ENCODE measurements at places on chromosomes 2 and 18. TPM values are rescaled to one million over a fixed set of nuclear protein-coding genes. Genes with fewer than 3 reads are reported as not detected.

TMEM237 gene
- 76.6 TPM for total RNA-seq

PROKR1 gene
- total RNA-seq: not detected

MYO3B gene
- 0.89 TPM for total RNA-seq

ANTXR1 gene
- 86.5 TPM for total RNA-seq

PRKAG3 gene
- total RNA-seq: not detected

GBX2 gene
- total RNA-seq: 0.60 TPM

RAB27B gene
- total RNA-seq: 21.5 TPM

SH3BP4 gene
- total RNA-seq: 38.6 TPM

CTLA4 gene
- not detected for total RNA-seq

ALK gene
- 0.42 TPM for total RNA-seq

LIMS3 gene
- total RNA-seq: 1.1 TPM

REG3G gene
- not detected for total RNA-seq

FHL2 gene
- total RNA-seq: 43.0 TPM

GRCh38 chr2:197247083-197247482 lies 63.5 kb downstream of the ANKRD44 start:
- no peaks in the 10 kb centered on the region for H3K36me3 ChIP-seq
- H3K27ac ChIP-seq: no peak overlapping the region
- no peak for DNase-seq

- H3K4me1 ChIP-seq: peaks cover 10% of the 10 kb centered on the region
- H3K4me3 ChIP-seq: no peak overlapping the region
- no peak overlapping the region for H3K27ac ChIP-seq
- DNase-seq: no peak
- peaks cover 4% of the 10 kb centered on the region for H3K36me3 ChIP-seq
These were observed 21.2 kb downstream of the ZSCAN30 start for GRCh38 chr18:35268821-35269220.

GRCh38 chr2:206408323-206409320 lies 34.7 kb upstream of the ADAM23 start:
- no peaks in the 10 kb centered on the region for H3K36me3 ChIP-seq
- H3K27ac ChIP-seq: no peak overlapping the region
- H3K4me1 ChIP-seq: no peaks in the 10 kb centered on the region
- H3K4me3 ChIP-seq: no peak overlapping the region
- no peak for DNase-seq

GRCh38 chr2:178327516-178327915 lies 123.5 kb downstream of the PRKRA start:
- H3K4me3 ChIP-seq: no peak overlapping the region
- no peaks in the 10 kb centered on the region for H3K27me3 ChIP-seq
- peaks cover 3% of the 10 kb centered on the region for H3K4me1 ChIP-seq

GRCh38 chr18:41949206-41949920 lies 5.7 kb upstream of the PIK3C3 start:
- no peaks in the 10 kb centered on the region for H3K36me3 ChIP-seq
- H3K27ac ChIP-seq: no peak overlapping the region
- no peak for DNase-seq
- peaks cover 14% of the 10 kb centered on the region for H3K27me3 ChIP-seq
- H3K4me3 ChIP-seq: no peak overlapping the region

DNA sequence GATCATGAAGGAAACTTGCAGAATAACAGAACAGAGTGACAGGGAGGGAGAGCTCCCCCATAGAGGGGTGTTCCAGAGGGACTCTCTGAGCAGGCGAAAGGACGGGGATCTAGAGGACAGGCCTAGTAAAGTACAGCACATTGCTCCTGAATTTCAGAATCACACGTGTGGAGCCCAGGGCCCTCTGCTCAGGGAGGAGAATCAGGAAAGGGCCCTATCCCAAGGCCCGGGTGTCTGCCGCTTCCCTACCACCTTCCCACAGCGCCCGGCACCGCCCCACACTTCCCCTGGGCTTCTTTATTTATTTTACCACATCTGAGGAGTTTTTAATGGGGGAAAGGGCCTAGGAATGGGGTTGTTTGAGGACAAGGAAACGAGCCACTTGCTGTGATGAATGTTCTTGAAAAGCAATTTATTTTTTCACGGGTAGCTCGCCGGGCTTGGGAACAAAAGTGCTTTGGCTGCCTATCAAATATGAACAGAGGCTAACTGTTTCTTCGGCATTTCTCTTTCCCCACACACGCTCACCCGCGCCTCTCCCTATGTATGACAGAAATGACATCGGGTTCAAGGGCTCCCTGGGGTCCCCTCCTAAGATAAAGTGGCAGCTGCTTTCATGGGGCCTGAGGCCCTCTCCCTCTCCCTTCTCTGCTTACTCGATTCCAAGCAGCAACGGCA lies 79.3 kb upstream of the GLI2 start:
- H3K36me3 ChIP-seq: no peaks in the 10 kb centered on the region
- H3K27me3 ChIP-seq: peaks cover 14% of the 10 kb centered on the region
- peaks cover 15% of the 10 kb centered on the region for H3K4me1 ChIP-seq
- no peak for DNase-seq

DNA sequence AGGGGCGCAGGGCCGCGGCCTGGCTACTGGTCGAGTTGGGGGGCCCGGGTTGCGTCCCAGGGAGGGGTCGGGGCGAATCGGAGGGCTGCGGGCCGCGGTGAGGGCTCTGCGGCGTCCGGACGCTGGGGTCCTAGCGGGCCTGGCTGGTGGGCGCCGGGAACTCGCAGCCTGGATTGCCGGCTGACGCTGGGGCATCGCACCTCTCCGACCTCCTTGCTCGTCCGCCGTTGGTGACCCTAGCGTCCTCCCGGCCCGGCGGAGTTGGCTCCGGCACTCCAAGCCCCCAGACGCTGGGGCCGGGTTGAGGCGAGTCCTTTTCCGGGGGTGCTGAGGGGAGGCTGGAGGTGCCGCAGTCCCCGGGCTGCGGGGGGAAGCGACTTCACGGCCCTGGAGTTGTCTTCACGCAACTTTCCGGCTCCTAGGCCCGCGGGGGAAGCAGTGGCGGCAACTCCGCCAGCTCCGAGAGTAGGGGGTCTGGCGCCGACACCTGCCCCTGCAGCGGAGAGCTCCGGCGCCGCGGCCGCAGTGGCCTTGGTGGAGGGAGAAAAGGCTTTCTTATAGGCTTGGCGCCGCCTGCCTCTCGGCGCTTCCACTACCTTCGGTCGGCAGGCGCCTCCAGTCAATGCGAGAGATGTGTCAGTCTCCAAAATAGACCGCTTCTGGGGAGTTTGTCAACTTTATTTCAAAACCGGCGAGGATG lies 70.3 kb downstream of the HAUS1 start:
- H3K27ac ChIP-seq: peak overlapping the region; percentile 91
- H3K4me3 ChIP-seq: peak overlapping the region; percentile 90
- H3K4me1 ChIP-seq: peaks cover 36% of the 10 kb centered on the region
- DNase-seq: no peak
- no peaks in the 10 kb centered on the region for H3K27me3 ChIP-seq
- H3K36me3 ChIP-seq: no peaks in the 10 kb centered on the region

GRCh38 chr18:76622651-76623050 lies 127.6 kb upstream of the ZNF516 start:
- no peaks in the 10 kb centered on the region for H3K27me3 ChIP-seq
- no peak overlapping the region for H3K27ac ChIP-seq
- H3K36me3 ChIP-seq: no peaks in the 10 kb centered on the region

GRCh38 chr2:42266236-42266635 lies 94.8 kb downstream of the COX7A2L start:
- H3K4me1 ChIP-seq: peaks cover 5% of the 10 kb centered on the region
- DNase-seq: no peak
- H3K4me3 ChIP-seq: no peak overlapping the region
- H3K27me3 ChIP-seq: no peaks in the 10 kb centered on the region
- no peak overlapping the region for H3K27ac ChIP-seq
- peaks cover 17% of the 10 kb centered on the region for H3K36me3 ChIP-seq

DNA sequence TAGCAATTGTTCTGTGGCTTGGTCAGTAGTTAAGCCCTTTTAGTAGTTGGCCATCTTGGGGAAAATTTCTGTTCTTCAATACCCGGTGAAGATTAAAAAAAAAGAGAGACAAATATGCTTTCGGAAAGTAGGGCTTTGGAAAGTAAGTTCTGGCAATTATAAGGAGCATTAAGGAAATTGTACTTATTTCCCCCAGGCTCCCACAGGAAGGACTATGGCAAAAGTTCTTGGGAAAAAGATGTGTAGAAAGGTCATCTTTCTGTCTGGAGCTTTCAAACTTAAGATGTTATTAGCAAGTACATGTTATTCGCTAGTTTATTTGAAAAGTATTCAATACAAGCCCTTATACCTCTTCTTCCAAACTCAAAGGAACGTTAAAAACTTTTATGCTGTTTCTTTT lies 144.5 kb downstream of the MTX2 start:
- H3K27me3 ChIP-seq: peaks cover 8% of the 10 kb centered on the region
- no peak overlapping the region for H3K4me3 ChIP-seq
- H3K27ac ChIP-seq: no peak overlapping the region
- no peaks in the 10 kb centered on the region for H3K36me3 ChIP-seq
- H3K4me1 ChIP-seq: peaks cover 2% of the 10 kb centered on the region
- no peak for DNase-seq

DNA sequence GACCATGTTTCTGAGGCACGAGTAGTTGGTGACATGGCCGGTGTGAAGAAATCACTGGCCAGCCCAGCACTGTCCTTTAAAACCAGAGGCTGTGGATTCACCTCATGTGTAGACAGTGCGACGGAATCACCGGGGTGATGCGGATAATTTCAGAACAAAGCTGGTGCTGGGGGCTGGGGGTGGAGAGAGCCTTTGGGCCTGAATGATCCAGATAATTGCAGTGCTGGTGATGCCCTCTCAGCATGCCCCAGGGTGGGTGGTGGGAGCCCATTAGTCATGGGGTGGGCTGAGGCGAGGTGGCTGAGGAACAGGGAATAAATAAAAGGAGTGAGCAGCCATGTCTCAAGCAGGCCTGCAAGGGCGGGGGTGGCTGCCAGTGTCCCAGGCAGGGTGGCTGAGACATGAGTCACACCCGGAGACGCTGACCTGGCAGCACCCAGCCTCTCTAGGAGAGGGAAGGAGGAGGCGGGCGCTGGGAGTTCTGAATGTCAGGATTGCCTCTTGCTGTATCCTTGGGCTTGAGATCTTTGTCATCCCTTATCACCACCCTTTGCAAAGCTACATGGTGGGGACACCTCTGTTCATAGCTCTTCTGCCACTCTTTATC lies 151.1 kb upstream of the MSH6 start:
- peak; percentile 80 for DNase-seq
- no peaks in the 10 kb centered on the region for H3K4me1 ChIP-seq
- no peak overlapping the region for H3K4me3 ChIP-seq
- H3K27ac ChIP-seq: no peak overlapping the region
- no peaks in the 10 kb centered on the region for H3K36me3 ChIP-seq
- H3K27me3 ChIP-seq: no peaks in the 10 kb centered on the region

DNA sequence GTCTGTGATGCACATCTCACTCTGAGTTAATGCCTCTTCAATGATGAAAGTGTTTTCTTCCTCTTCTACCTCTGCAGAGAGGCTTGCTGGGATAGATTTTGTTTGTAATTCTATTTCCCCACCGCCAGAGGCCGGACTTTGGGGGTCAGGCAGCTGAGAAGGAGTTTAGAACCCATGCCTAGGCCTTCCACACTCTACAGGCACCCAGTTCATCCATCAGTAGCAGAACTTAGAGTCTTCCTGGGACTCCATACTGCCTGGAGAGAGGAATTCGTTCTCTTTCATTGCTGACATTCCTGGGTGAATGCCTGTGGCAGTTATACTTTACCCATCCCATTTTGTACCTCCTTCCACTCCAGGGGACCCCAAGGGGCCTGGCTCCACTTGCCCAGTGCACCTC lies 9.1 kb downstream of the TPRKB start:
- H3K27me3 ChIP-seq: no peaks in the 10 kb centered on the region
- peaks cover 37% of the 10 kb centered on the region for H3K36me3 ChIP-seq
- peaks cover 9% of the 10 kb centered on the region for H3K4me1 ChIP-seq
- H3K4me3 ChIP-seq: no peak overlapping the region

DNA sequence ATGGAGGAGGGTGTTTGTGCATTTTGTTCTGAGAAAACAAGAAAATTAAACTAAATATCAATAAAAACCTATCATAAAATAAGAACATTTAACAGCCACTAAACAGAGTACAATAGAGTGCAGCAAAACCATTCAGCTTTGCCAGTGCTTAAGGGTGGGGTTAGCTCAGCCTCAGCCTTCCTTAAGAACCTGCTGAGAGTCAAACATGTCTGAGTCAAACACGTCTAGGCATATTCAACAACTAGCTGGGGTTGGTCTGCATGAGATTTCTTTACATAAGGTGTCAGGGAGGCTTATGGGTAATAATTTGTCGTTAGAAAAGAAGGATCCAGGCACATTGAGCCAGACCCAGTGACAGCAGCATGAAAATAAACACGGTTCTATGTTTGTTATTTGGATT lies 298.2 kb downstream of the SP3 start:
- no peaks in the 10 kb centered on the region for H3K36me3 ChIP-seq
- DNase-seq: no peak
- H3K4me3 ChIP-seq: no peak overlapping the region
- H3K27ac ChIP-seq: peak overlapping the region; percentile 4

DNA sequence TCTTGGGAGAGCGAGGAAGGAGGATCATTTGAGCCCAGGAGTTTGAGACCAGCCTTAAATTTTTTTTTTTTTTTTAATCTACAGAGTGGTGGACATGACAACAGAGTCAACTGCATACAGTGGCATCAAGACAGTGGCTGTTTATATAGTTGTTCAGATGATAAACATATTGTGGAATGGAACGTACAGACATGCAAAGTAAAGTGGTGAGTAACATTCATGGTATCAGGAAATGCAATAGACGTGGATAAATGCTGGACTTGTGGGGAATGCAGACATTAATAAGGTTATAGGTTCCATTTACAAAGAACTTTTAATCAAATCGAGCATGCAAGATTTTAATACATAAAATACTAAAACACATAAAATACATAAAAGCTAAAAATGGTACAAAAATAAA lies 11.9 kb downstream of the WDR43 start:
- no peaks in the 10 kb centered on the region for H3K27me3 ChIP-seq
- H3K4me1 ChIP-seq: no peaks in the 10 kb centered on the region
- DNase-seq: no peak
- no peak overlapping the region for H3K27ac ChIP-seq
- peaks cover 43% of the 10 kb centered on the region for H3K36me3 ChIP-seq
- H3K4me3 ChIP-seq: no peak overlapping the region

DNA sequence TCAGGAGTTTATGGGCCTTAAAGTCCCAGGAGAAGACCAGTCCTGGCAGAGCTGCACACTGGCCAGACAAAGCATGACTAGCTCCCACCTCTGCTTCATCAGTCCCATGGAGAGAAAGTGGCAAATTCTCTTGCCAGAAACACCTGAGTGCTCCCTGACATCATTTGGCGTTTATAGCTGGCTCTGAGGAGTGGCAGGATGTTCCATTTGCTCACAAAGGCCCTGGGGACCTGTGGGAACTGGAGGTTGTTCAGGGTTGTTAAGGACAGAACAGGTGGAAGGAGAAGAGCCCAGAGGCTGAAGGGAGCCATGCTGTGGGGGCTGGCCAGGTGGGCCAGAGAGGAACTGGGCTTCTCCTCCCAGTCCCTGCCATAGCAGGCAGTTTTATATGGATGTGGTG lies 56.1 kb downstream of the RPL37A start:
- no peaks in the 10 kb centered on the region for H3K36me3 ChIP-seq
- H3K4me3 ChIP-seq: no peak overlapping the region
- no peak for DNase-seq
- no peak overlapping the region for H3K27ac ChIP-seq
- H3K4me1 ChIP-seq: peaks cover 27% of the 10 kb centered on the region

- H3K36me3 ChIP-seq: peaks cover 11% of the 10 kb centered on the region
- H3K4me1 ChIP-seq: peaks cover 21% of the 10 kb centered on the region
- no peaks in the 10 kb centered on the region for H3K27me3 ChIP-seq
- H3K27ac ChIP-seq: peak overlapping the region; percentile 93
- no peak for DNase-seq
These were observed 1.1 kb downstream of the WDSUB1 start for GRCh38 chr2:159285433-159285832.

- H3K4me1 ChIP-seq: no peaks in the 10 kb centered on the region
- H3K27ac ChIP-seq: no peak overlapping the region
- no peaks in the 10 kb centered on the region for H3K36me3 ChIP-seq
- no peaks in the 10 kb centered on the region for H3K27me3 ChIP-seq
These were observed 12.0 kb downstream of the SERPINE2 start for GRCh38 chr2:224027070-224027469.
